ENCODE measurements at places on chromosomes 2 and 18.

- no peak for DNase-seq
These were observed 16.2 kb downstream of the ARHGAP25 start for GRCh38 chr2:68750592-68751396.

DNA sequence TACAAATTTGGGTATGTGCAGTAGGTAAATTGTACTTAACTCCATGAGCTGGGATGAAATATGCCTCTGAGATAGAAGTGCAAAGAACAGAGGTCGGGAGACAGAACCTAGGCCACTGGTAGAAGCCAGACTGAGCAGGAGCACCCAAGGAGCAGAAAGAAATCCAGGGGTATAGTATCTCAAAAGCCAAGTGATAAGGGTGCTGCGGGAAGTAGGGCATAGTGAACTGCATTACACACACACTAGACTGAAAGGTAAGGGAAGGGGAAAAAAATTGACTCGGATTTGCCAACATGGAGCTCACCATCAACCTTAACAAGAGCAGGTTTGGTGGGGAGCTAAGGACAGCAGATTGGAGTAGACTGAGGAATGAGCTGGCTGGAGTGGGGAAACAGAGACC, 89.3 kb upstream of the TMEM247 start:
- no peak for DNase-seq

- DNase-seq: no peak
These were observed at the start of gene COL3A1 for GRCh38 chr2:188974164-188974563. TSS of gene COL3A1 (plus strand) at chr2:188974373. CDS start at chr2:188974490, 117 bp downstream.

DNA sequence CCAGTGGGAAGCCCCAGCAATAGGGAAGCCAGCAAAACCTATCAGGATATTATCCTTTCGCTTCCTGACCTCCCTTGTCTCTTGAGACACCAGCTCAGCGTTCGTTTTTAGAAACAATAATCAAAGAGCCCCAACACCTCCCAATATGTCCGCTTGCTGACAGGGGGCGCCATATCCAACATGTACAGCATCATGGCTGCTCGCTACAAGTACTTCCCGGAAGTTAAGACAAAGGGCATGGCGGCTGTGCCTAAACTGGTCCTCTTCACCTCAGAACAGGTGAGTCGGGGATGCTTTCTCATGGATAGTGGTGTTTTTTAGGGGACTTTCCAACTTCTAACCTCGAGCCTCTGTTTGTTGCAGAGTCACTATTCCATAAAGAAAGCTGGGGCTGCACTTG, 28.7 kb downstream of the GAD1 start:
- DNase-seq: peak; percentile 9

- no peak for DNase-seq
These were observed 32.1 kb downstream of the FARSB start for GRCh38 chr2:222623756-222624309.

DNA sequence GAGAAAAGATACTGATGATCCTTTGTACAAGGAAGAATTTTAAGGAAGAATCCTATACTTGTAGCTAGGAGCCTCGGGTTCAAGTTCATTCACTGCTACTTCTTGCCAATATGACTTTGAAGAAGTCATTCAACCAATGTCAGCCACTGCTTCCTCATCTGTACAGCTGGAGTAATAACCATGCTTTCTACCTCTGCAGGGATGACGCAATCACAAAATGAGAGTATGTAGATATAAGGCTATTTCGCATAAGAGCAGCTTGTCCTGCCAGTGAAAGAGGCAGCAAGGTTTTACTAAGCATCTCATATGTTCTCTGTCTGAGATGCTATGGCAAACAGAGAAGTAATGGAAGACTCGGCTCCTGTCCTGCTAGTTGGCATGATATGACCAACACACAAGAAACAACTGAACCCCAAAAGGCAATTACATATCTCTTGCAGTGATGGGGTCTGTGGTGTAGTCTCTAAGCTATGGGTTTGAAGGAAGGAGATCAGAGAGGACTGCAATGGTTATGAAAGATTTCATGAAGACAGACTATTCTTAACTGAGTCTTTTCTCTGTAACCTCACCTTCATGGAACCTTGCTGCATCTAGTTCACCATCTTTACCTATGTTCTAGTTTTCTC, 9.2 kb downstream of the AAK1 start:
- DNase-seq: no peak

DNA sequence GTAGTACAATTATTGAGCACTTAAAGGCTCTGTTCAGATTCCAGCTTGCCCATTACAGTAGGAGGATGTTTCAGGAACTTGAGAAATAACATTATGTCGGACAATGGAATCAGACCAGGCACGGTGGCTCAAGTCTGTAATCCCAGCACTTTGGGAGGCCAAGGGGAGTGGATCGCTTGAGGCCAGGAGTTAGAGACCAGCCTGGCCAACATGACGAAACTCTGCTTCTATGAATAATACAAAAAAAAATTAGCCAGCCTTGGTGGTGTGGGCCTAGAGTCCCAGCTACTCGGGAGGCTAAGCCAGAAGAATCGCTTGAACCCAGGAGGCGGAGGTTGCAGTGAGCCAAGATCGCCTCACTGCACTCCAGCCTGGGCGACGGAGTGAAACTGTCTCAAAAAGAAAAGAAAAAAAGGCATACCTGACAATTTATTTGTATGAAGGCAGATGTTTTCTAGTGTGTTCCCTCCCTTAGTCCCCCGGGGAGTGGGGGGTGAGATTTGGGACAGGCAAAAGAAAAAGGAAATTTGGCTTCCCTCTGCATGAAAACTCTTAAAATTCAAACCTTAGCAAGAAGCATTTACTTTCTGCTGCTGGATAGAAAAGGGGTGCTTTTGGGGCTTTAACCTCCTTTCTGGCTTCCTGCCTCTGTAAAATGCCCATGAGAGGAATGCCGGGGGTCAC, 13.7 kb upstream of the ZNF532 start:
- DNase-seq: no peak

DNA sequence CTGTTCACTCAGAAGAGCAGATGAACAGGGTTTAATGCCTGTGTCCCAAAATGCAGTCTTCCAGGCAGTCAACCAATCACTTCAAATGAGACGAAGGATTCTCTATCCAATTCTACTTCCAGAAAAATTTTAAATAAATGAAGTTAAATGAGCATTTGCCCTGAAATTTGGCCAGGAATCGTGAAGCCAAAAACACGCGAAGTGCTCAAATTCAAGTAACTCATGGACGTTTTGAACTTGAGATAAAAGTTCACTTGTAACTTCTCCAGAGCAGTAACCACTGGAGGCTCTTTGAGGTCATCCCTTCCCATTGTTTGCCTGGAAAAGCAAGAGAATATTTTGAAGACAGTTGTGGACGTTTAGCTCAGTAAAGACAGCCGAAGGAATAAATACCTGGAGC, 928.5 kb downstream of the NRXN1 start:
- no peak for DNase-seq

DNA sequence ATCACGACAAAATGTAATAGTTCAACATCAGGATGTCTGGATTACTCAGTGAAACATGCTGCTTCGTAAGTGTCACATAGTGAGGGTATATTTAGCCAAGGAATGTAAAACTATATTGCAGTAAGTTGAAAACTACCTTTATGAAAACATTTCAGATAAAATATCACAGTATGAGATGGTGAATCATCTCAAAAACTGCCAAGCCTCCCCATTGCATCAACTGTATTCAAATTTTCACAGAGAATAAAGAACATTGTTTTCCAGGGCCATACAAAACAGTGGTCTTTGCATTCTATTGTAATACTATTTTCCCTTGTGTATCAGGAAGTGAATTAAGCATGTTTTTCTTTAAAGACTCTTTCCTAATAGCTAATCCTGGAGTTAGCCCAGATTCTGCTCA, 47.6 kb upstream of the MSTN start:
- DNase-seq: no peak

DNA sequence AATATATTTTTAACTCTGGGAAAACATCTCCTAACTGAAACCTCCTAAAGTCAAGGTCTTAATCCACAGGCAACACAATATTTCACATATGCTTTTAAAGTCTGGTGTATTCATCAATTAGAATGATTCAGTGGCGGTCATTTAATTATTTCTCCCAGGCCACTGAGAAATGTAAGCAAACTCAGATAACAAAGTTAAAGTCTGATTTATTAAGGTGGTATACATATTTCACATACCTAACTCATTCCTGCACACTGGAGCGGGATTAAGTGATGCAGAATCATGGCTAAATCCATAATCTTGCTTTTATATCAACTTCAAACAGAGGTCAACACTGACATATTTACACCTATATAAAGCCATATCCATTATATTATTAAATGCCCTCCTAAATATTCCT, 43.7 kb downstream of the FRZB start:
- DNase-seq: no peak

DNA sequence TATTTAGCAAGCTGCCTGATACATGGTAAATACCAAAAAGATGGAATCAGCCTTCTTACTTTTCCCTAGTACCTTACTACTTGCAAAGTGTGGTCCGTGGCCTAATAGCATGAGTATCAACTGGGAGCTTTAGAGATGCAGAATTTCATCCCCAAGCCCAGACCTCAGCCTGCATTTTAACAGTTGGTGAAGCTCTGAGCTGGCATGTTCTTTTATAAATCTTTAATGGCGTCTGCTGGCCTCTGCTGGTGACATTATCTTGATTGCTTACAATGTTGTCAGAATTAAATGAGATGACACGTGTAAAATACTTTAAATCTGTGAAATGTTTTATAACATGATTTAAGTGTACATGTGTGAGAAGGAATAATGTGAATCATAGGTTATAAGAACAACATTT, 115.1 kb upstream of the NOSTRIN start:
- DNase-seq: no peak

GRCh38 chr2:18856765-18857164, 267.4 kb upstream of the NT5C1B start:
- DNase-seq: no peak

GRCh38 chr18:1805521-1805920, 765.8 kb downstream of the METTL4 start:
- DNase-seq: no peak

GRCh38 chr2:218961651-218962570, 2.4 kb downstream of the CDK5R2 start:
- peak; percentile 41 for DNase-seq

- no peak for DNase-seq
These were observed 25.6 kb downstream of the KLHL29 start for GRCh38 chr2:23410596-23410995.

- no peak for DNase-seq
These were observed 343 bp upstream of the CD302 start for GRCh38 chr2:159798376-159798725.

DNA sequence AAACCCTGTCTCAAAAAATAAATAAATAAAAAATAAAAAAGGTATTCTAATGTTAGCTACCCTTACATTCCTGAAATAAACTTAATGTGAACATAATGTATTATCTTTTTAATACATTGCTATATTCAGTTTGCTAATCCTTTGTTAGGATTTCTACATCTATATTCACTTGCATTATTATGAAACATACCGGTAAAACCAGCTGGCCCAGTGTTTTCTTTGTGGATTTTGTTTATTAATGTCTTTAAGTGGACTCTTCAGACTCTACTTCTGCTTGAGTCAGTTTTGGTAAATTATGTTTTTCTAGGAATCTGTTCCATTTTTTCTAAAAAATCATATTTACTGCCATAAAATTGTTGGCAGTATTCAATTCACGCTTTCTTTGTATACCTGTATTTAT, 34.5 kb downstream of the PTPN2 start:
- no peak for DNase-seq

DNA sequence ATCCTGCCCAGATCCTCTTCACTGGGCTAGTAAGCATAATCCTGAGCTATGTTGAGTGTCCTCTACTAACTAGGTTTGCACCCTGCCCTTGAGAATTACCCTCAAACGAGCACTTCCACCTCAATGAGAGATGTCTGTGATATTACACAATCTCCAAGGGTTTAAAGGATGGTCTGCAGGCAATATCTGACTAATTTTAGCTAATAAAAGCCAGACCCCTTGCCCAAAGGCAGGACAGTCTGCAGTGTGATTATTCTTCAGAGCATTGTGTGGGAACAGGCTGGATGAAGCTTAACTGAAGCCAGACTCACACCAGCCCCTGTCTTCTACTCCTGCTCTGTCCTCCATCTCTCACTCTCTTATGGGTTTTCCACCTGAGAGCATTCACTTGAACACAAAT, 544.9 kb upstream of the DDX18 start:
- DNase-seq: no peak

GRCh38 chr2:142621287-142621686, 256.2 kb upstream of the KYNU start:
- DNase-seq: no peak

DNA sequence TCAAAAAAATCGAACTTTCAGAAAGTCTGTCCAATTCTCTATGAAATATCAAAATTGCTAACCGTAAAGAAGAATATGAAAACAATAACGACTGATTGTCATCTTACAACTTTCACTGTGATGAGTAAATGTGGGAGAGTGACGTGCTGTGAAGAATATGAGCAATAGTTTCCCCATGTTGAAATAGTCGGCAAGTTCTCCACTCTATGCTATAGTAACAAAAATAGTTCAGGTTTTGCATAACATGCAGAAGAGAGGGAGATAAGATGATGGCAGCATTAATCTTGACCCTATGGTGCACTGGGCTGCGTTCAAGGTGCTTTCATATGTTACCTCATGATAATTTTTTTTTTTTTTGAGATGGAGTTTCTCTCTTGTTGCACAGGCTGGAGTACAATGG, 196.8 kb upstream of the CYRIA start:
- DNase-seq: no peak

- DNase-seq: no peak
These were observed 55.5 kb downstream of the PRKCE start for GRCh38 chr2:45707006-45707405.

Measured in NCI-H1105 treated with DMSO at 0.1 percent for 48 hours (cell line).